ENCODE measurements at places on chromosomes 7 and 10. TPM values are rescaled to one million over a fixed set of nuclear protein-coding genes. Genes with fewer than 3 reads are reported as not detected.

The SPDYE5 gene
- total RNA-seq = not detected

The ELFN1 gene
- total RNA-seq = 0.10 TPM

The SLIT1 gene
- total RNA-seq = 0.63 TPM

The TIMM23 gene
- 73.4 TPM for total RNA-seq

The ODAD2 gene
- total RNA-seq = 0.10 TPM

The MEST gene
- 1.0 TPM for total RNA-seq

The CTBP2 gene
- total RNA-seq = 0.29 TPM

The HGF gene
- not detected for total RNA-seq

The CTAGE4 gene
- total RNA-seq = 3.1 TPM

The SPDYE16 gene
- 0.19 TPM for total RNA-seq

The FGFBP3 gene
- 1.6 TPM for total RNA-seq

The ANKRD1 gene
- total RNA-seq = not detected

The PRSS1 gene
- not detected for total RNA-seq

The GIMAP5 gene
- 45.9 TPM for total RNA-seq

The DRGX gene
- total RNA-seq = not detected

The PKD2L1 gene
- not detected for total RNA-seq

The CFAP43 gene
- total RNA-seq = 0.22 TPM

The KNDC1 gene
- 0.17 TPM for total RNA-seq

The NPC1L1 gene
- total RNA-seq = not detected

The LRRC17 gene
- not detected for total RNA-seq

The DNAJB9 gene
- 10.8 TPM for total RNA-seq

The KLF14 gene
- not detected for total RNA-seq

The SAMD9L gene
- 19.1 TPM for total RNA-seq

The FANK1 gene
- 0.46 TPM for total RNA-seq

The CYP3A7 gene
- total RNA-seq = not detected

The ZNF394 gene
- 26.2 TPM for total RNA-seq

The GIMAP7 gene
- 42.5 TPM for total RNA-seq

The ADARB2 gene
- 2.2 TPM for total RNA-seq

The NEUROD6 gene
- total RNA-seq = not detected

The SLC26A4 gene
- 5.2 TPM for total RNA-seq

The CACNB2 gene
- total RNA-seq = not detected

The ZNF804B gene
- total RNA-seq = not detected

The PPA1 gene
- 359 TPM for total RNA-seq

The MSRB2 gene
- total RNA-seq = 9.4 TPM
